ENCODE measurements at places on chromosomes 4 and X.

- DNase-seq = no peak
These were observed 6.3 kb downstream of the CYTL1 start for GRCh38 chr4:5012958-5013357.

- no peak for DNase-seq
These were observed 85.8 kb downstream of the DCLK2 start for GRCh38 chr4:150164055-150164454.

- no peak for DNase-seq
These were observed 516.1 kb upstream of the ZFP42 start for GRCh38 chr4:187479511-187479910.

GRCh38 chrX:56729152-56729850, at the start of gene NBDY:
TSS of gene NBDY (plus strand) at chrX:56729243. CDS start at chrX:56729354, 111 bp downstream.
- DNase-seq = peak; percentile 28

DNA sequence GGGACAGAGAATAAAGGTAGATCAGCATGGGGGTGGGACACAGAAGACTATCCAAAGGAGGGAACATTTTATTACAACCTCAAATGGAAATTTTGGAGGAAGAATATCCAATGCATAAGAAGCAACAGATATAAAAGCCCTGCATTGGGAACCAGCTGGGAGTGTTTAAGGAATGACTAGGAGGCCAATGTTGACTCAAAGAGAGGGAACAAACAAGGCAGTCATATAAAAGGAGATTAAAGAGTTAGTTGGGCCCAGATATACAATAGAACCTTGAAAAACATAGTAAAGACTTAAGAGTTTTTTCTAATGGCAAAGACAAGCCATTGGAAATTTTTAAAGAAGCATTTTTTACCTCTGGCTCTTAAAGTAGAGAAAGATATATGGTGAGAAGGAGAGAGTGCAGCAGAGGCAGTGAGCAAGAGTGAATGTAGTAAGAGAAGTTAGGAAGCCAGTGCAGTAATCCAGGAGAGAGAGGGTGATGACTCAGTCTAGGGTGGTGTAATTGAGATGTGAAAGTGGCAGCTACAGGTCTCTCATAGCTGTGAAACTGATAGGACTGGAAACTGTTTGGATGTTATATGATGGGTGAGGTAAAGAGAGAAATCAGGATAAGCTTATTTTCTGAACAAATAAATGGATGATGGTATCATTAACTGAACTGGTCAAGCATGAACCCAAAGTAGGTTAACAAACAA, 182.2 kb upstream of the ATOH1 start:
- no peak for DNase-seq

Data from CD4-positive, alpha-beta T cell treated with Interleukin-15 for 4 hours (primary cell).